ENCODE measurements at places on chromosomes 11 and 22. TPM values are rescaled to one million over a fixed set of nuclear protein-coding genes. Genes with fewer than 3 reads are reported as not detected.

OR5P2 gene
- total RNA-seq: 0.16 TPM

PKP3 gene
- total RNA-seq: 1.9 TPM

DNA sequence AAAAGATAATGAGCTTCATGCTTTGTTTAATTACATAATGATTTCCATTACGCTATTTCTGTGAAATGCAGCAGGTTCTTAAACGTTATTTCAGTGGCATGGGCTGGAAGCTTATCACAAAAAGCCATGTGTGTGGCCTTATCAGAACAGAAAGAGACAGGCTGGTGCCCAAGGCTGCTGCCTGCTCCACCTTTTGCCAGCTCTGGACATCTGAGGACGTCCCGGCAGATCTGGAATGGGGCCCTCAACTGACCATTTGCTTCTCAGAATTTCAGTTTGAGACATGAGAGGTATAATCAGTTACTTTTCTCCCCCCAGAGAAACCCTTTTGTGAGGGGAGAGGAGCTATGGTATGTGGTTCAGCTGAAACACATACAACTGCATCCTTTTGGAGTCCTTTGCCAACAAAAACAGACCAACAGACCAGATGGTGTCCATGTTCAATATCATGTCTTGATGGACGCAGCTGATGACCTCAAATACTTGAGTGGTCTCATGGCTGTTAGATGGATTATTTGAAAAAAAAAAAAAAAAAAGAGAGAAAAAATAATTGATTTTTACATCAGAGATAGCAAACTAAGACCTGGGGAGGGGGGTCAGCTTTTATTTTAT is 8.6 kb downstream of the CDPF1 start:
- DNase-seq: no peak

- no peak for DNase-seq
Measured at GRCh38 chr22:20008221-20008995, 8.2 kb downstream of the ARVCF start.

DNA sequence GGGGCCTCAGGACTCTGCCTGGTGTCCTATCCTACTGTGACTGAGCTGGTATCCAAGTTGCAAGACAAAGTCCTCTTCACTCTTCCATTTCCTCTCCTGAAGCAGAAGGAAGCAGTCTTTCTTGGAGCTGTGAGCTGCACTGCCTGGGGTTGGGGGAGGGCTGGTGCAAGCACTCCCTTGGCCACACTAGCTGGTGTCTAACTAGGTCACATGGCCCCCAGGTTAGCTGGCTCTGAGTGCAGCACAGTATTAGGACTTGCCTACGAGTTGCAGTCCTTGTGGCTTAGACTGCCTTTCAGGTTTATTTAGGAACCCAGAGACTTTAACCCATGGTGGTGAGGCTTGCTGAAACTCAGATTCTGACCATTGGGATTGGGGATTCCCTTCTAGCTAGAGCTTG is 138.9 kb downstream of the NELL1 start:
- DNase-seq: no peak

DNA sequence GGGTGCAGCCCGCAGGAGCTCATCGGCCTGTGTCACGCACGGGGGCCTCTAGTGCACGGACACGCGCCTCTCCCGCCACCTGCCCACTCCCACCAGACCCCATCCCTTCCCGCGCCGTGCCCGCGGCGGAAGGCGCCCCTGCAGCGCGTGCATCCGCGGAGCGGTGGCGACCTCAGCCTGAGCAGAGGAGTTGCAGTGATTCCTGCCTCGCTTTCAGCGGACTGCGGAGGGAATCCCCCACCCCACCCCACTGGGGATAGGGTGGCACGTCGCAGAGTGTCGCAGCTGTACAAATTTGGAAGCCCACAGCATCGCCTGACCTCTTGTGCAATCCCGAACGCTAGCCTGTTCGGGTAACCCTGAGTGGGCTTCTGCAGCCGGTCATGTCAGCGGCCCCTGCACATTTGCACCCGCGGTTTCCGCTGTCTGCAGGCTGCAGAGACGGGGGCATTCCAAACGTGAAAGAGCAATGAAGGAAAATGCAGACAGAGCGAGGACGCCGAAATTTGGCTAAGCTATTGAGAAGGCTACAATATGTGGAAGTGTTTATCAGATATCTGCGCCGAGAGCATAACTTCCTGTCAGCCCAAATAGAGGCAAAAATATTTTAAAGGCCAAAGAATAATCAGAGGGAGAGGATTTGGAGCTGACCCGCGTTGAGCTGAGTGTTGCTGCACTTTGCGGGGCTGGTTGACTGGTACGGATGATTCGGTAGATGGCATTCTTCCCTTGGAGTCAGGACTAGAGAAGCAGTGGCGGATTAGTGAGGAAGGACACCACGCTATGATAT is 617 bp upstream of the ARHGAP20 start:
- no peak for DNase-seq

GRCh38 chr11:60952742-60953170 is 780 bp upstream of the SLC15A3 start:
- DNase-seq: no peak

DNA sequence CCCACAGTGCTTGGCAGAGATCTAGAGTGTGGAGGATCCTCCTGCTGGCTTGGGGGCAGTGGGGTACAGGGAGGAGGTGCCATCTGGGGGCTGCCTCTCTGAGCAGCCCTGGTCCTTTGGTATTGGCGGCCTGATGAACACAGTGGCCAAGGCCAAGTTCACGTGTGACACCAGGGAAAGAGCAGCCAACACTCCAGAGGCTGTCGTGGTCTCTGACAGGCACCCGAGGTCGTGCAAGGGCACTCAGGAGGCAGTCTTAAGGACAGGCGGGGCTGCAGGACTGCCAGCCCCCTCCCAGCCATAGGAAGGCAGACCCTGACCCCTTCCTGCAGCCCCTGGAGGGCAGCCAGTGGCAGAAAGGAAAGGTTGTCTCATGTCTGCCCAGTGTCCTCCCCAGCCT is 30.7 kb downstream of the PHF21B start:
- no peak for DNase-seq

DNA sequence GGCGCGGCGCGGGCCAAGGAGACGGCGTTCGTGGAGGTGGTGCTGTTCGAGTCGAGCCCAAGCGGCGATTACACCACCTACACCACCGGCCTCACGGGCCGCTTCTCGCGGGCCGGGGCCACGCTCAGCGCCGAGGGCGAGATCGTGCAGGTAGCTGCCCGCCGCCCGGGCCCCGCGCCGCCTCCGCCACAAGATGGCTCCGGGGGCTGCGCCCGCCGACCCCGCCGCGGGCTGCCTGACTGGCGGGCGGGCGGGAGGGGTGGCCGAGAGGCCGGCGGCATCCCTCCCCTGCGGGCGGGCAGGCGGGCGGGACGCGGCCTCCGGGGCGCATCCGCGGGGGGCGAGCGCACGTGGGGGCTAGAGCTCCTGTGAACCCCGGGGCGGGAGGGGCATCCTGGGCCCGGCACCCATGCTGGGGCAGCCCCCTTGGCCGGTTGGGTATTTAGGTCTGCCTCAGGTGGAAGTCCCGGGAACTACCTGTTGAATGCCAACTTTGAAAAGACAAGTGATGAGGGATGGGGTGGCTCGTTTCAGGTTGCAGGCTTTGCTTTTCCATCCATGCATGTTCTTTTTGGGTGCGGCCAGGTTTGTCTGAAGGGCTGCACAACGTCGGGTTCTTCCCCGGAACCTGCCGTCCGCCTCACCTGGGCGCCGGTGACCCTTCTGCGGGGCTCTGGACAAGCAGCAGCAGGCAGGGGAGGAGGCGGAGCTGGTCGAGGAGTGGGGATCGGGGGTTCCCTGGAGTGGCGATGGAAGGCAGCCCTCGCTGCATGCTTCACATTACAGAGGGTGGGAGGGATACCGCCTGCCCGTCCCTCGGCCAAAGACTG is 760 bp downstream of the ZNRF3 start:
- no peak for DNase-seq

DNA sequence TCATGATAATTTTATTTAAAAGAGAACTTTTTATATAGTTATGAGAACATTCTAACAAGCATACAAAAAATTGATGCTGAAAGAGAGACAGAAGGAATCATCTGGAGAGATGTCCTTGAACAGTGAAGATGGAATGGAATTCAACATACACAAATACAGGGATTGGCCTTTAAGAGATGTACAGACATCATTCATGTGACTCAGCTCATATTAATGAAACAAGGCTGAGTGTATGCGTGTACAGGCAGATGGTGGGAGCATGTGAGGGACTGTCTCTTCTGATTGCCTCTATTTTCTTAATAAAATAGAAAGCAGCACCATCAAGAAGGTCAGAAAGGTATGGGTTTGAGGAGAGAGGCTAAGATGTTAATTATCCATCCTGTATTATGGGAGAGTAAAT is 793.3 kb downstream of the CNTN5 start:
- no peak for DNase-seq

KRTAP5-3 gene
- total RNA-seq: not detected

- DNase-seq: no peak
Measured at GRCh38 chr22:46637711-46638600, 17.8 kb downstream of the GRAMD4 start.

GRCh38 chr22:30887453-30887852 is 81.1 kb downstream of the MORC2 start:
- no peak for DNase-seq

RPS6KA4 gene
- 84.1 TPM for total RNA-seq

DNA sequence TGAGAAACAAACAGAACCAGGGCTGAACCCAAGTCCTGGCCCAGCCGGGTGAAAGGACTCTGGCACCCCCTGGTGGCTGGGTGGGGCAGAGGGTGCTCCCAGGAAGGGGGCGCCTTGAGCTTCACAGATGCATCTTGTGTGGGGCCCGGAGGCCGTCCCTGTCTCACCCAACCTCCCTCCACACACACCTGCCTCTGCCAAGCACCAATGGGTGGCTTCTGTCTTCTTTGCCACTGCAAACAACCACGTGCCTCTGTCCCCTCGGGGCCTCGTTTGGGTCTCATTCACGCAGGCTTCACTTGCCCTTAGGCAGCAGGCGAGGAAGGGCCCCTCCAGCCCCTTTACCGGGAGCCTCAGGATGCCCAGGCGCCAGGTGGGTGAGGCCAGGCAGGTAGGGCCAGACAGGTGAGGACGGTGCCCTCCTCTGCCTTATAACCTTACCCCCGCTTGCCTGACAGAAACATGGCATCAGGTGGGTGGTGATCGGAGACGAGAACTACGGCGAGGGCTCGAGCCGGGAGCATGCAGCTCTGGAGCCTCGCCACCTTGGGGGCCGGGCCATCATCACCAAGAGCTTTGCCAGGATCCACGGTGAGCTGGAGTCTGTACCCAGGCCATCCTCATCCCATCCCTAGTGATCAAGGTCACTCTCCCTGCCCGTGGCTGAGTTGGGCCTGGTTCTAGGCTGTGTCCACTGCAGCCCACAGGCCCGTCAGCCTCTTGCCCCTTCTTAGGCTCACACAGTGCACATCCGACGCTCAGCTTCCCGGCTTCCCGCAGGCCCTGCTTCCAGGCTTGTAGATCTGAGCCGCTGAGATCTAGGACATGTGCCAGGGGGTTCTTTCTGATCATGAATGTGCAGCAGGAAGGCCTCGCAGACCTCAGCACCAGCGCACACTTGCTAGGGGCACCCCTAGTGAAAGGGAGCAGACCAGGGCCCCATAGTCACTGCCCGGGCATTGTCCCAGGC is 17.2 kb downstream of the POLR3H start:
- no peak for DNase-seq

DNA sequence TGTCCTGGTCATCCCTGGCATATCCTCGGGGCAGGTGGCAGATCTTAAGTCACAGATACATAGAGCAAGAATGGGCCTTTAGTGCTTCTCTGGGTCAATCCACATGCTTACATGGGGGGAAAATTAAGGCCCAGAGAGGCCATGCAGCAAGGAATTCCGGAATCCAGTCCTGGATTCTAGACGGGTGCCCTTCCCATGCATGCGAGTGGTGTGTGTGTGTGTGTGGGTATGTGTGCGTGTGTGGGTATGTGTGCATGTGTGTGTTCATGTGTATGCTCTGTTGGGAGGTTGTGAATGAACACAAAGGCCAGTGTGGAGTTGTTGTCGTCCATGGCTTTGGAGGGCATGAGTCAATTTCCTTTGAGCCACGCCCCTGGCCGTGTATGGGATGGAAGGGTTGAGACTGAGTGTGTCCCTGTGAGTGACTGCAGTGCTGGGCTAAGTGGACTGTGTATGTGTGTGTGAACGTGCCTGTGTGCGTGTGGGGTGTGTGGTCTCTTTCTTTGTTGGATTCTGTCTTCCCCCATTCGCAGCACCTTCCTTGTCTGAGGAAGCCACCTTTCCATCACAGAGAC is 33.4 kb upstream of the EIF3D start:
- peak; percentile 31 for DNase-seq

DNA sequence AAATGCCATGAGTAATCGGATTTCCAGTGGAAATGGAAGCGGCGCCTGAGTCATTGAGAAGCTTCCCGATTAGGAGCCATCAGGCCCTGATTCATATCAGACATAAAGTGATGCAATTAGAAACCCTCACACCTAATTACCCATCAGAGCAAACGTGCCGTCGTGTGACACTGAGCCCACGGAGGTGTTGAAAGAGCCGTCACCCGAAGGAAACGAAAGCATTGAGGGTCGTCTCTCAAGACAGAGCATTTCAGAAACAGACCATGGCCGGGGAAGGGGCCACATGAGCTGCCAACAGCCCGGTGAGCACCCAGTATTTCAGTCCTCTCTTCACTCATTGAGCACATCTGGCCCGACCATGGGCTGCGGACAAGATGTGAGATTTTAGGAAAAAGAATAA is 829.3 kb downstream of the TBC1D22A start:
- DNase-seq: no peak

SCGB1D2 gene
- not detected for total RNA-seq

DNA sequence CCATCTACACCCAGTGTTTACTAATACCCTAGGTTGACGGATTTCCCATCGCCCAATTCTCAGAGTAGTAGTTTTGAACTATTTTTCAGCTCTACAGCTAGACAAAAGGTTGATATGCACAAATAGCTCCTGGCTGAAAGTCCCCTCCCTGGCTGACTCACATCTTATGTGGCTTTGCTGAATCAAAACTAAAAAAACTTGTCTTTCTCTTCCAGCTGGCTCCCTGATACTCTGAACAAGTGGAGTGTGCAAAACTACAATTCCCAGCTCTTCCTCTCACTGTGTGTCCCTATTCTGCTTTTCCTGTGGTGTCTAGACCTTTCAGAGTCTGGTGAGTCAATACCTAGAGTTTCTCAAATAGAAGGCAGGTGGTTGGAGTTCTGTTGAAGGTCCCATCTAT is 12.7 kb upstream of the LARGE1 start:
- DNase-seq: no peak

ENTHD1 gene
- not detected for total RNA-seq

GRCh38 chr11:67484847-67485311 is 2.1 kb downstream of the AIP start:
- no peak for DNase-seq

WNT11 gene
- total RNA-seq: not detected
